ENCODE measurements at places on chromosomes 1 and 21.

- no peak for DNase-seq
Measured at GRCh38 chr1:111302374-111302773, 11.7 kb downstream of the CHIA start.

- no peak for DNase-seq
Measured at GRCh38 chr1:219476116-219476515, 136.8 kb downstream of the ZC3H11B start.

DNA sequence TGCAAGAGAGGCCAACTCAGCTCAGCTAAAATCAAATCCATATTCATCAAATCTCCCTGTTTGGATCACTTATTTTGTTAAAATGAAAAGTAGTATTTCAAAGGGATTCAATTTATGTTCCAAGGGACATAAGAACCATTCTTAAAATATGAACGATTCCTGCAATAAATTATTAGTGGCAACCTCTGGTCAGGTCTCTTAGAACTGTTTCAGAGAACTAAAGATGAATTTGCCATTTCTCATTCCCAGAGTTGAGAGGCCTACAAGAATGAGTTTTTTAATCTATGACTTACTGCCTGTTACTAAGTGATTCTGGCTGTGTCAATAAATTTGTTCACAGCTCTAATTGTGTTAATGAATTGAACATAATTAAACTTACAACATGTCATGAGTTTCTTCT is 268.5 kb downstream of the SPATA17 start:
- no peak for DNase-seq

DNA sequence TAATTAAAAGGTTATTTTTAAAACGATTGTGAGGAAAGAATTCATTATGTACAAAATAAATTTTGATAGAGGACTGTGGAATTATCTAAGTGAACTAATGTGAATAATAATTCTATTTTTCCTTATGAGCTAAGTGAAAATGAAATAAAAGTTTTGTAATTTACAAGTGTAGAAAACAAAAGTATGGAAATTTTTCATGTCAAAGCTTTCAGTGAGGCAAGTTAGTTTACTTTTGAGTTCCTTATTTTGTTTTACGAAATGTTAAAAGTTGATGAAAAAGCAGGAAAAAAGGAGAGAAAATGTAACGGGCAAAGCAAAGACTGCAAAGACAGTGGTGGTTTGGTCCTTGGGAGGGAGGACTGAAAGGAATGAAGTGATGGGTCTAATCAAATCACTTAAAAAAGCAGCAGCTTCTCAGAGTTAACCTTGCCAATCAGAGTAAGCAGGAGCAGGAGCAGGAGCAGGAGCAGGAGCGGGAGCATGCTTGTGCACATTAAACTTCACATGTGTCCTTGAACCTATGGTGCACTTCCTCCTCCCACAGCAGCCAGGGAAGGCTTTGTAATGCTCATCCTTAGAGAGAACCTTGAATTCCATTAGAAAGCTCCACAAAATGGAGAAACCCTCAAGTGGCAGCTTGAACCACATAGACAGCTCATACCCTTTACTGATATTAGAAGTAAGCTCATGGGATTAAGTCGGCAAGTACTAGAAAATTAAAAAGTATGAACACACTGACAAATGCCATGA is 133.4 kb downstream of the LHX4 start:
- DNase-seq = no peak

DNA sequence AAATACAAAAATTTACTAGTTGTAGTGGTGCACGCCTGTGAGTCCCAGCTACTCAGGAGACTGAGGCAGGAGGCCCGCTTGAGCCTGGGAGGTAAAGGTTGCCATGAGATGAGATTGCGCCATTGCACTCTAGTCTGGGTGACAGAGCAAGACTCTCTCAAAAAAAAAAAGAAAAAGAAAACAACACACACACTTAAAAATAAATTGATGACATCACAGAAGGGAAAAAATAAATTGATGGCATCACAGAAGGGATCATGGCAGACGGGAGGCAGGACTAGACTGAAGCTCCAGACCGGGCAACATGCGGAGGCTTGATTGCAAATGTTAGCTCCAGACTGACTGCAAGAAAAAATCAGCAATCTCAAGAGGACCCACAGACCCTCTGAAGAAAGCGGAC is 43.3 kb downstream of the KLHL20 start:
- no peak for DNase-seq

GRCh38 chr1:44617703-44618029 is 56.6 kb downstream of the TMEM53 start:
- no peak for DNase-seq

GRCh38 chr1:5810553-5811270 is 181.5 kb downstream of the NPHP4 start:
- DNase-seq = no peak

- no peak for DNase-seq
Measured at GRCh38 chr1:52876843-52877242, 34.3 kb downstream of the ZYG11A start.

- DNase-seq = no peak
Measured at GRCh38 chr1:5464366-5464765, 527.9 kb downstream of the NPHP4 start.

GRCh38 chr1:235972311-235972689 is 92.6 kb downstream of the NID1 start:
- no peak for DNase-seq

- no peak for DNase-seq
Measured at GRCh38 chr1:47513393-47513792, 75.5 kb downstream of the FOXD2 start.

DNA sequence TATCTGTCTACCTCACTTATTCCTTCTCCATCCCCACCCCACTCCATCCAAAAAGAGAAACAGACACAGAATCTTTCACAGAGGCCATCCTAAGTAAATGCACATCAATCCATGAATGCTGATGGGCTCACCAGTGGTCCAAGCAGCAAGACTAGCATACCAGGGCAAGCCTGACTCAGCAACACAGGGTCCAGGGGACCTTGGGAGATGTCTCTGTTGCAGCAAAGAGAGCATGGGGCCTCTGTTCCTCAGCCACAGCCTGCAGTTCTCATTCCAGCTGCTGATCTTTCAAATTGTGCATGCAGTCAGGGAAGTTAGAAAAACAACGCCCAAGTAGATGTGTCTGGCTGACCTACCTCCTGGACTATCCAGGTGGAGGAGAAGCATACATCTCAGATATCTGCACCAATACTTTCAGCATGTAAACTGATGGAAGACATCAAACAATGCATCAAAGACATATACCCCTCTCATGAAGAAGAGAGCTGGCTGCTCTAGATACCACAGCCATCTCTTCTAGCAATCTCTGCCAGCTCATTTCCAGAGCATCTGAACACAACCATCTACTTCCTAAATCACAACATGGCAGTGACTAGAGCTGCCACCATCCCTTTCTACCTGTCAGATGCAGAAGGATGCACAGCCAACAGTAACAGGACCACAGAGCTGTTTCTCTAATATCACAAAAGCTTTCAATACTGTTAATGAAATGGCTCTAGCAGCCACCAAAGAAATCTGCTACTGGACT is 54.5 kb downstream of the CD34 start:
- no peak for DNase-seq

DNA sequence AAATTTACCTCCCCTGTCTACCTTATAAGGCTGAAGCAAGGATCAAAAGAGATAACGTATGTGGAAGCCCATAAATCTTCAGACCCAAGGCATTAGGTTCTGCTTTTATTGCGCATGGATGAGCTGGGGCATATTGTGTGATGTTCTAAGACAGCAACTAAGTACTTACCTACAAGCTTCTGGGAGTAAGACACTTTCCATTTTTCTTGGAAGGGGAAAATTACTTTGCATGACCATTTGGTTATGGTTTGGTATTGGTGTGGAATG is 21.1 kb downstream of the LMOD1 start:
- DNase-seq = no peak

DNA sequence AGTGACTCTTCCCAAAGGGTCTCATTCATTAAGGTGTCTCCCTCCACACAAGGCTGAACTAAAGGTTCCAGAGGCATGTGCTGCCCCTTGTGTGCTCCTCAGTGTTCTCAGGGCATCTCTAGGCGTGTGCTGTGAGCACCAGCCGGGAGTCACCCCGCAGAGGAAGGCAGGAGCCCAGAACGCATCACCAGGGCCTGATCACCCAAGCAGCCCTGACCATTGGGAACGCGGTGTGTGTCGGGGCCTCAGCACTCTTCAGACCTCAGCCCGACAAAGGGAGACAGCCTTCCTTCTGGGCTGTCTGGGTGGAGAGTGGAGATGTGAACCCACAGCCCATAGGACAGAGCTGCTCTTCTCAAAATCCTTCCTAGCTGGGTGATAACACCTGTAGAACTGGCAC is 9.1 kb downstream of the SLC37A1 start:
- no peak for DNase-seq

GRCh38 chr1:155834296-155834926 is 22.6 kb downstream of the GON4L start:
- DNase-seq = no peak

DNA sequence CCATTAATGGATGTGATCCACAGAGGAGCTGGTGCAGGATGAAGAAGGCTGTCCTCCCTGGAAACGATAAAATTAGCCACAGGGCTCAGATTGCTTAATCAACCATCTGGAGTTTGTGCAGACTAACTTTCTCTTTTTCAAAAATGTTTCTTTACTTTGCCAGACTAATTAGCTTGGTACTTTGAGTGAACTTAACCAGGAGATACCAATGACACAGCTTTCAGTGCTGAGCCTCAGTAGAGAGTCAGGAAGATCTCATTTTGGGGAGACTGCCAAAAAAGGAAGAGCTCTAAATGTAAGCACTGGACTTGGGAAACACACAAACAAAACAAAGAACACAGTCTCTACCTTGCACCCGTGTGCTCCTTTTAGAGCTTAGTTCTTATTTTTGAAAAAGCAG is 248.1 kb upstream of the DEPDC1 start:
- DNase-seq = no peak

DNA sequence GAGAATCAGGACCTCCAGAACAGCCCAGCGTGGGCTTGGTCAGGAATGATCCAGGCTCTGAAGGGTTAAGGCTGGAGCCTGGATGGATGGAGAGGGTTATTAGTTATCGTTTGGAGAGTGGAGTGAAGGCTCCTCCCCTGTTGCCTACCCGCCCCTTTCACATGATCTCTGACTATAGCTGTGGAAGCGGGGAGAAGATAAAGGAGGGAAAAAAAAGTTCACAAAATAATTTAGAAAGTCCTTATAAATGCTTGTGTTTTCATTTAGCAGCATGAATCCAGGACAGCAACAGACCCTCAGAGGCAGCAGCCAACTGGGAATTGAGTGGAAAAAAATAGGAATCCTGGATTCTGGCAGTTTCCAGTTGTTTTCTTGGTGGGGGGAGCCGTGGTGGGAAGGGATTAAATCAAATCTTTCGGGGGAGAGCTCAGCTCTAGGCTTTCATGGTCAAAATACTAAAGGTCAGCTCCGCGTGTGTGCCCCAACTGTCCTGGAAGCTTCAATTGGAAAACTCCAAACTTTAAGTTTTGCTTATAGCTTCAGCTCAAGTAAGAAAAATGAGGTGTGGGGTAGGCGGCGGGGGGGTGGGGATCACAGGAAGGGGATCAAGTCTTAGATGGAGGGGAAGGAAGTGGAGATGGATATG is 595 bp upstream of the DDR2 start:
- no peak for DNase-seq

DNA sequence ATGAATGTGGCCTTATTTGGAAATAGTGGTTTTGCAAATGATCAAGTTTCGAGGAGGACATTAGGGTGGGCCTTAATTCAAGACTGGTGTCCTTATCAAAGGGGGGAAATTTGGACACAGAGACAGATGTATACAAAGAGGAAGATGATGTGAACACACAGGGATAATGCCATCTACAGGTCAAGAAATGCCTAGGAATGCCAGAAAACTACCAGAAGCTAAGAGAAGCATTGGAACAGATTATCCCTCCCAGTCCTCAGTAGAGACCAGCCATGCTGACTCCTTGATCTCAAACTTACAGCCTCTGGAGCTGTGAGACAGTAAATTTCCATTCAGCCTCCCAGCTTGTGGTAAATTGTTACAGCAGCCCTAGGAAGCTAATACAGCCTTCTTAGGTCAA is 151.4 kb downstream of the PTGER3 start:
- no peak for DNase-seq

- DNase-seq = no peak
Measured at GRCh38 chr1:157113631-157114030, 14.0 kb upstream of the ETV3L start.

DNA sequence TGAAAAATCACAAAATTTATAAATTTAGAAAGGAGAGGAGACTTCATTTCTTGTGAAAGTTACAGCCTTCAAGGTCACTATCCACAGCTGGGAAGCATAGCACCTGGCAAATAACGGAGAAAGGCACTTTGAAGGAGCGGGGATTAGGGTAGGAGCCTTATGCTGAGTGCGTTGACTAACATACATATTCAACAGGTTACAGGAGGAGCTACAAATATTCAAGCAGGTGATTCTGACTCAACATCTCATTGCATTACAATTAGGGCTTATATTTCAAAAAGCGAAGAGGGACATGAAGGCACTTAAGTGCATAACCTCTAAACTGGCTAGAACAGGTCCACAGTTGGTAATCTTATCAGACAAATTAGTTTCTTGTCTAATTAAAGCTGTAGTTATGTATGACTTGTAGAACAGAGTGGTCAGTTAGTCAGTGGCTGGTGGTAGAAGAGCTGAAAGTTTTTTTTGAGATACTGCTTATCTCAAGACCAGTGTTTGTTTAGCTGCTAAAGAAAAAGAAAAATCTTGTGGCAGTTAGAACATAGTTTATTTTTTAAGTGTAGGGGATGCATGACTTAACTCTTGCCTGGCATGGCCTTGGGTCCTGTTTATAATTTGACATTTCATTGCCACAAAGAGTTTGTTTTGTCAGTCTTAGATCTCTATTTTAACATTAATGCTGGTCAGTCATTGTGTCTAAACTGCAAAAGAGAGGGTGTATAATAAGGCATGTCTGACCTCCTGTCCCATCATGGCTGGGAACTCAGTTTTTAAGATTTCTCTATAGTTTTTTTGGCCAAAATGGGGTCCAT is 311.5 kb downstream of the DUSP10 start:
- DNase-seq = no peak

- no peak for DNase-seq
Measured at GRCh38 chr1:40317394-40318074, 448 bp upstream of the COL9A2 start.

DNA sequence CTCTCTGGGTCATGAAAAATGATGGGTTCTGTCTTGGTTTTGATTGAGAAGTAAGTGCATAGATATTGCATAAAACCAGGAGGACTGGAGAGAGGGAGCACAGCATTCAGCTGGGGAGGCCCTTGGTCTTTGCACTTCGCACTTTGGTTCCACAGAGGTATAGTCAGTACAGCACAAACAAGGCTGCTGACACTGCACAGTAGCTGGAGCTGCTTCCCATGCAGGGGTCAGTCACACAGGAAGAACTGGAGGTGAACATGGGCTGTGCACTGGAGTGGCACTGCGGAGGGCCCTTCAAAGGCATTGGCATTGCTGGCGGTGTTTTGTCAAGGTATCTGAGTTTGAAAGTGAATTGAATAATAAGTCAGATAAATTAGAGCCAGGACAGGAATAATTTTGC is 4.5 kb upstream of the LCE2D start:
- DNase-seq = no peak

DNA sequence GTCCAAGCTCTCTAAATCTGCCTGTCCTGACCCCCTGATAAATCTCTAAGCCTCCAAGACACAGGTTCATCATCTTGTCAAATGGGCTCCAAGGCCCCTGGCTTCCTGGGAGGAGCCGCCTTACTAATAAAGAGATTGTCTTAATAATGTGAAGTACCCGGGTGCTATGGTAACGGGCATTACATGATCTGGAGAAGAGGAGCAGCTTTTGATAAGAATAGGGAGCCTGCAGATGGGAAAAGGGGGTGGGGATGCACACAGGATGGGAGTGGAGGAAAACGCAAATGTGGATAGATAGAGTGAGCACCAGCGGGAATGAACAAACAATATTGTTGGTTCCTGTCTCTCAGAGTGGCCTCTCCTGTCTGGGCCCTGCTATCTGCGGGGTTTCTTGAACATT is 11.9 kb upstream of the RXRG start:
- no peak for DNase-seq

GRCh38 chr1:248800459-248800858 is 25.3 kb downstream of the SH3BP5L start:
- DNase-seq = no peak
